ENCODE measurements at places on chromosomes 1 and 21.

- no peak for DNase-seq
These were observed 1.9 kb upstream of the HSPB7 start for GRCh38 chr1:16019644-16020277.

- DNase-seq: peak; percentile 35
These were observed 213.5 kb downstream of the LYPLAL1 start for GRCh38 chr1:219387211-219387610.

GRCh38 chr1:3548156-3548893 is 63.0 kb downstream of the MEGF6 start:
- no peak for DNase-seq

- DNase-seq: no peak
These were observed 7.4 kb upstream of the CELSR2 start for GRCh38 chr1:109241841-109242345.

- DNase-seq: no peak
These were observed 40.2 kb downstream of the RGS2 start for GRCh38 chr1:192849011-192849410.

All from NCI-H2029 (cell line).